ENCODE measurements at places on chromosomes 5 and 9.

DNA sequence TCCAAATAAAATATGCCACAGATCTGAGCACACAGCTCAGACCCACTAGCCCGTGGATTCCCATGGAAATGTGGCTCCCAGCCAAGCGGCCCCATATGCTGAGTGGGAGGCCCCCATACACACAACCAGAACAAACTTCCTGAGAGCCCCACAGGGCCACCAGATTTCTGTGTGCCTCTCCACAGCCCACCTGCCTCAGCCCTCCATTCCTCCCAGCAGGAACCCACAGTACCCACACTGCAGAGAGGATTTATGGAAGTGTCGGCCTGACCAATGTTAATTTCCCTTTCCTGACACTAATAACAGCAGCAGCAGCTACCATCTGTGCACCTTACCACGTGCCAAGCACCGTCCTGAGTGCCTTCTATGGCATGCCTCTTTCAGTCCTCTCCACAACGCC is 99.3 kb upstream of the SPOCK1 start:
- no peak for DNase-seq

- DNase-seq, result no peak
Measured at GRCh38 chr5:83101514-83101913, 24.2 kb downstream of the XRCC4 start.

DNA sequence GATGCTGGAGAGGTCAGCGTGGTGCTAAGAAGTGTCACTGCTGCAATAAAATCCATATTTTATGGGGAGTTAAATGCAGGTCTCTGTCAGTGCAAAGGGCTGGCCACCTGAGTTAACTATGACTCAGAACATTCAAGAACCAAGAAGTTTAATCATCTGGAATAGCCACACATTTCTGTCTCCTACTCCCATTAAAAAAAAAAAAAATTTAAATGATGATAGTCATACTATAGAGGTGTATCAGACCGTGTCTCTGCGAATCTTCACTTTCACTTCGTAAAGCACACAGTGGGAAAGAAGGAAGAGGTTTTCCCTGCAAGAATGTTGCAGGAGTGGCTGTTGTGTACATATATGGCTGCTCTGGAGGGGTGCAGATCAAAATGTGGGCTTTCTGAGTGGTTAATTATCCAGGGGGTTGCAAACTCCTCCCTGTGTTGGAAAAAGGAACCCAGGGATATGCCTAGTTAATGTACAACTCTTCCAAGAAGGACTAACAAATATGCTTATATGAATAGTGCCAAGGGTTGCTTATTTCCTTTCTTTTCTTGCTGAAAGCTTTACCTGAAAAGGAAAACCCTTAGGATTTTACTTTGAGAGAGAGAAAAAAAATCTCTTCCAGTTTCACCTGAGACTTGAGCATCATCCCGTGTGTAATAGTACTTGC is 1.5 kb downstream of the CDH6 start:
- peak; percentile 56 for DNase-seq

GRCh38 chr5:74530326-74531050 is 110.0 kb downstream of the ENC1 start:
- DNase-seq, result peak; percentile 49

- DNase-seq, result peak; percentile 40
Measured at GRCh38 chr5:76765249-76765648, 49.3 kb downstream of the F2R start.

DNA sequence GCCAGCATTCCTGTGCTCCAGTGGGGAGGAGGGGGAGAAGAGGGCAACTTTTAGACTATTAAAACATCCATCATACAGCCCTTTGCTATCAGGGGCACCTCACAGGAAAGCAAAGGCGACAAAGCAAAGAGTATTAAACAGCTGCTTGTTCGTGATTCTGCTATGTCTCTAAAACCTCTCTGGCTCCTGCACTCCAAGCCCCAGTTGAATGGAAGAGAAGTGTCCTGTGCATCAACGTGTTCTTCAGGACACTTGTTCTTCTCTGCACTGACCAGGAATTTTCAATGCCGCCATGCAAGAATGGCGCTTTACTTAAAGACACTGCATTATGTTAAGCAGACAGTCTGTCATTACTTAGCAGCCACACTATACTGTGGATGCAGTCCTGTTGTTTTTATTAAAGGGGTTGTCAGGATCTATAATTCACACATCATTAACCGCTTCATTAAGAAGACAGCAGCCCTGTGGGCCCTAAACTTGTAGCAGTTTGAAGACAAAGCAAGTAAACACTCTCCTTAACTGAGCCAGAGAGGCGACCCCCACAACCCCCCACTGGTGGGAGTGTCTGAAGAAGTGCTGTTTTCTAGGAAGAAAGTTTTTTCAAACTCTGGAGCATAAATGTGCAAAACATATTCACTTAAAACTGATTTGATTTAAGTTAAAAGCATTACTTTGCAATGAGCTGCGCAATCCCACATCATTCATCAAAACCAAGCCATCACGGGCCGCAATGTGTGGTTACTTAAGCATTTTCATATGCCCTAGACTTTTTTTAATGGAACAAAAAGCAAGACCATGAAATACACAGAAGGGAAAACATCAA is 164.5 kb downstream of the ZNF608 start:
- DNase-seq, result no peak

DNA sequence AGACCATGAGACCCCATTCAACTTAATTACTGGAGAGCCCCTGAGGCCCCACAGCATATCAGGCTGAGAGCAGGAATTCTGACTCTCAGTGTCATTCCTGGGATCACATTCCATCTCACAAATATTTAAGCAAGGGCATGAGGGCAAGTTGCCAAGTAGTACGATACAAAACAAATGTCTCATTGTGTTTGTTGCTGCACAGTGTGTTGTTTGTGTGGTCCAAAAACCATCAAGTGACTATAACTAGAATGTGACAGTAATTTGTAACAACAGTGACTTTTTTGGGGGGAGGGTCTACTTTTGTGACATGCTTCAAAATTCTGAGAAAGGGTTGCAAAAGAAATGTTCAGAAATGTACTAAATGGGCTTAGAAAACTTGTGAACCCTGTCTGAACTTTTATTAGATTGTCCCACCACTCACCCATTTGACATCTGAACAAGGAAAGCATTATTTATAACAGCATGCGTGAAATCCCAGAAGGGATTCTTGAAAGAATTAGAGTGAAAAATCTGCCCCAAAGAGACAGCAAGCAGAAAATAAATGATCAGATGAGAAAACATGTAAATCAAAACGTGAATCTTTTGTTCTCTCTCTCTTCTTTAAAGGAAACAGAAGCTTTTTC is 347.0 kb downstream of the NTRK2 start:
- no peak for DNase-seq
